HuH-7 (cell line): ENCODE measurements at places on chromosomes 13 and 19.

DNA sequence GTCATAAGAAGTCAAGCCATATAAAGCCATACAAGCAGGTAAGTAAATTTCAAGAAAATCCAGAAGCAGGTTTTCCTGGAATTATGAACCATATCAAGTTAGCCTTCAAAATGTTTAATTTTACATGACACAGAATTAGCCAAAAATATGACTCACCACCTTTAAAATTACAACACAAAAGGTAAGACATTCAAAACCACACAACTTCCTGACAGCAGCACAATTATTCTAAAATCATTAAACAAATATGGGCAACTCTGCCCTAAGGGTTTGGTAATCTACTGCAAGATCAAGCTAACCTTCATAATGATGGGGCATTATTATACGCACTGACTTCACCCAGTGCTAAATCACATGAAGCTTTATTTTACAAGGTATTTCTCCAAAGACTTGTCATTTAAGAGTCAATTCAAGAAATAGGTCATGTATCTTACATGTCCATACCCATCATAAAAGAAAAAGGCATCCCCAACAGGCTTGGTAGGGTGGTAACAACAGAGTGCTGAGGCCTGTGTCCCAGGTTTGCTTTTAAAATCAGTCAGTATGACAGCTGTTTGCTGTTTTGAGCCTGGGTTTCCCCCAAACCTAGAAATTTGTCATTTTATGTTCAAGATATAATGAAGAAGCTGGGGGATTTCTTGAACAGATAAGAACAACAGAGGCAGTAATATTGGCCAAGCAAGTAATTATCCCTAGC is 15.2 kb downstream of the RCBTB1 start:
- DNase-seq, result no peak

- peak; percentile 73 for DNase-seq
These were observed 40.9 kb downstream of the MCF2L start for GRCh38 chr13:113009743-113010509.

- DNase-seq, result no peak
These were observed 136.3 kb upstream of the CSNK1A1L start for GRCh38 chr13:37241786-37242185.

- no peak for DNase-seq
These were observed 45.4 kb downstream of the CCL25 start for GRCh38 chr19:8097681-8098567.

DNA sequence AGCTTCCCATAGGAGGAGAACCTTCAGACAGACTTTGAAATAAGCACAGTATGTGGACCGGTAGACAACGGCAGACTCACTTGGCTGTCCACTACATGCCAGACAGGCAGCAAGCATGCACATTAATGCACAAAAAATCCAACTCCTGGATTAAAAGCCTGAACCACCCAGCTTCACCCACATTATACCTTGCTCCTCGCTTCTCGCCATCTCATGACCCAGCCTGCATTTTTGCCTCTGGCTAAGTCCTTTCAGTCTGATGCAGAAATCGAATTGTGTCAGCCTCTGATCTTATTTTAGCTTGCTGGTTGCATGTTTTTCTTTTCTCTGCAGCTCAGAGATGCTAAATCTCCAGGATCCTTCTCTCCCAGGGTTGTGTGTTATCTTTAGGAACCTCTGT is 358.7 kb downstream of the RFC3 start:
- DNase-seq, result no peak

GRCh38 chr13:98313023-98313921 is 136.2 kb upstream of the RNF113B start:
- DNase-seq, result no peak

- no peak for DNase-seq
These were observed 6.9 kb downstream of the UBE2L5 start for GRCh38 chr13:30429235-30429634.

GRCh38 chr13:61927648-61928047 is 512.0 kb upstream of the PCDH20 start:
- DNase-seq, result no peak

- DNase-seq, result no peak
These were observed 195.8 kb downstream of the HS6ST3 start for GRCh38 chr13:96285729-96286128.

DNA sequence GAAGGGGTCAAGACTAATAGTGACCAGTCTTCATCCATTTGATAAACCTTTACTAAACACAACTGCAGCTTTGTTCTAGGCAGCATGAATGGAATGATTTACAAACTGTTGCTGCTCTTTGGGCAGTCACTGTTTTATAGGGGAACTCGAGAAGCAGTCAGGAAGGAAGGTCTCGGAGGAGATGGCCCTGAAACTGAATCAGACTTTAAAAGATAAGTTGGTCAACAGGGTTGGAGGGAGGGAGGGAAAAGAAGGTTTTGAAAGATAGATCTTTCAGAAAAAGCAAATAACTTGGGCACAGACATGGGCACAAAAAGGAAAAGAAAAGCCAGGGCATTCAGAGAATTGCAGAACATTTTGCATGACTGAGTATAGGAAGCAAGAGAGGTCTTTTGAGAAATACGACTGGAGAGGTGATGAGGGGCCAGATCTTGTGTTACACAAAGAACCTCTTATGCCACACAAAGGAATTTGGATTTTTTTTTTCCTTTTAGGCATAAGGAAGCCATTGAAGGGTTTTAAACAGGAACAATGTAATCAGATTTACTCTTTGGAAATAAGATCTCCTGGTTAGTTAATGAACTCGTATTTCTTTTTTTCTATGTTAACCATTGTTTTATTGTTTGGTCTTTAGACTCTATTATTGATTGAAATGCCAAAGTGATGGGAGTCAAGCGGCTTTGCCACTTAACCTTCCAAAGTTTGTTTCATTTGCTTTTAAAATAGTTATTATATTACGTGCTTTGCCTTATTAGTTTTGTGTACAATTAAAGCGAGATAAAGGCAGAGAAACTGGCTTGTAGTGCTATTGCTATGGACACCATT is 37.5 kb upstream of the SACS start:
- DNase-seq, result no peak

DNA sequence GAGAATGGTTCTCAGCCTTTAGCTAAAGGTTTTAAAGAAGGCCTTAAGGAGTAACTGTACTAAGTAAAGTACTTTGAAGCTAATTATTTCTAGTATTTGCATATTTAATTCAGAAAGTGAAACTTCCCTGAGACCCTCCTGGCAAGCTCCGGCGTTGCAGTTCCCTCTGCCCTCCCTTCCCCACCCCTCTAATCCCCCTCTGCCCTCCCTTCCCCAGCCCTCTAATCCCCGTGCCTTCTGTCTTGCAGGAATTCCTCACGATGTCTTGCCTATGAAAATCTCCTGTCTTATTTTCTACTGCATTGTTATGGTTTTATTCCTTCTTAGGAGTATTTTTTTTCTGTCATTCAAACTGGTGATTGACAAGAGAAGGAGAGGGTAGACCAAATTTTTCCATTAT is 236.9 kb downstream of the COL4A1 start:
- no peak for DNase-seq

- DNase-seq, result no peak
These were observed 11.9 kb upstream of the ITM2B start for GRCh38 chr13:48220981-48221685.

GRCh38 chr19:51539821-51540366 is 8.4 kb upstream of the SIGLEC6 start:
- DNase-seq, result no peak

- no peak for DNase-seq
These were observed 51.0 kb downstream of the ZNF557 start for GRCh38 chr19:7120499-7120898.

DNA sequence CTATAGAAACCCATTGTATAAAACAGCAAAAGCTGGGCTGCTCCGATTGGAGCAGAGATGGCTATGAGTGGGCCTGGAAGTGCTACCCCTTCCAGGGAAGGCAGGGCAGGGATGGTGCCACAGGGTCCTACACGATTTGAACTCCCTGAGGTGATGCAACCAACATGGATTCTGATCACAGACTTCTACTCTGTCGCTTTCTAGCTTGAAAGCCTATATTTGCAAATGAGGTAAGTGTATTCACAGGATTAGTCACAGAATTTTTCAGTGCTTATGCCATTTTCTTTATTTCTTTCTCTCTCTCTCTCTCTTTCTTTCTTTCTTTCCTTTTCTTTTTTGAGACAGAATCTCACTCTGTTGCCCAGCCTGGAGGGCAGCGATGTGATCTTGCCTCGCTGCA is 179.0 kb downstream of the SPRY2 start:
- DNase-seq, result no peak

- DNase-seq, result no peak
These were observed 103.1 kb upstream of the RNF113B start for GRCh38 chr13:98280176-98280510.

DNA sequence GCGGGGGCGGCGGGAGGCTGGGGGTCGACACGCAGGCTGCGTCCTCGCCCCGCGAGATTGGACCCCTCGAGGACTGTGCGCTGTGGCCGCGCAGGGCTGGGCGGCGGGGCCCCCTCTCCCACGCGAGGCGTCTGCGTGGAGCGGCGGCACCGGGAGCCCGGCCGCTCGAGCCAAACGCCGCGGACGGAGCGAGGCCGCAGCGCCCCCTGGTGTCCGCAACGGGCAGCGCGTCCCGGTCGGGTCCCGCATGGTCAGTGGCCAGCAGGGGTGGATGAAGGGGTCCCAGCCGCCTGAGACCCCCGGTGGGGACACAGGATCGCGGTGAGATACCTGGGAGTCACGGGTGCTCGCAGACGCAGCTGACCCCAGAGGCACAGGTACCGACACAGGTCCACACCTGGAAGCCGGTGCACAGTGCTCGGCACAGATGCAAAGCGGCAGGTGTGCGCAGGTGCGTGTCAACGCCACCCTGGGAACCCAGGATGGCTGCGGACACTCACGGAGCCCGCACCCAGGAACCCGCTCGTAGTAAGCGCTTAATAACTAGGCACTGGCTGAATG is 2.1 kb upstream of the CIRBP start:
- DNase-seq, result no peak

DNA sequence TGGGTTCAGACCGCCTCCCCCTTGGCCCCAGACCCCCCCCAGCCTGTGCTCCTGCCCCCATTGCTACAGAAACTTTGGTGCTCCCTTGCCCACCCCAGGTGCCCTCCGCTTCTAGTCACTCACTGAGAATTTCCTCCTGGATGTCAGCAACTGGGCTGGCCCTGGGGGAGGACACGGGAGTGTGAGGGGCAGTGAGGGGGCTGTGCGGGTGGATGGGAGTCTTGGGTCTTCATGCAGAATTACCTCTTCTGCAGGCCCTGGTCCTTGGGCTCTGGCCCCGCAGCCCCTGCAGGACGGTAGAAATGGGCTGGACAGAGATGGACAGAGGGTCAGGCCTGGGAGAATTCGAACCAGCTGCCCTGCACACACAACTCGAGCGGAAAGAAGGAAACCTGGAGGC is 4.8 kb downstream of the LILRB5 start:
- DNase-seq, result no peak

- DNase-seq, result no peak
These were observed 67.2 kb upstream of the ZNF527 start for GRCh38 chr19:37303591-37304171.

- DNase-seq, result no peak
These were observed 47.5 kb downstream of the MBNL2 start for GRCh38 chr13:97269603-97270002.

DNA sequence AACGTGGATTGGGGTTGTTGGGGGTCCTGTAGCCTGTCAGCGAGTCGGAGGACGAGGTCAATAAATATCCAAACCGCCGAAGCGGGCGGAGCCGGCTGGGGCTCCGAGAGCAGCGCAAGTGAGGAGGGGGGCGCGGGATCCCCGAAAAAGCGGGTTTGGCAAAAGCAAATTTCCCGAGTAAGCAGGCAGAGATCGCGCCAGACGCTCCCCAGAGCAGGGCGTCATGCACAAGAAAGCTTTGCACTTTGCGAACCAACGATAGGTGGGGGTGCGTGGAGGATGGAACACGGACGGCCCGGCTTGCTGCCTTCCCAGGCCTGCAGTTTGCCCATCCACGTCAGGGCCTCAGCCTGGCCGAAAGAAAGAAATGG is 754 bp upstream of the SIX5 start:
- DNase-seq, result no peak

- DNase-seq, result no peak
These were observed 6.6 kb downstream of the AZU1 start for GRCh38 chr19:834216-834615.

DNA sequence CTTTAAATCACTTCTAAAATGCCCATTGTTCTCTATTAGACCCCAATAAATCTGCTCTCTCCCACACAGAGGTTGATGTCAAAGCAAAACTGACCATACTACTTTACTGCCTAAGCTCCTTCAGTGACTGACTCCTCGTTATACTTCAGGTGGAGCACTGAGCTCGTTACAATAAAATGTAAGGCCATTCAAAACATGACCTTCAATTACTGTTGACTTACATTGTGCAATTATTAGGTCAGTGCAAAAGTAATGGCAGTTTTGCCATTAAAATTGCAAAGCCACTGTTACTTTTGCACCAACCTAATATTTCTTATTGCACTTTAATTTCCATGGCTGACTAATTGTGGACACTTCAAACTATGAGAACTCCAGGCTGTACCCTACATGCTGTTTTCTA is 314.9 kb downstream of the MZT1 start:
- no peak for DNase-seq

- no peak for DNase-seq
These were observed 204.3 kb downstream of the SUCLA2 start for GRCh38 chr13:47796816-47797215.

- no peak for DNase-seq
These were observed 26.9 kb downstream of the CYP4F22 start for GRCh38 chr19:15534957-15535864.

- no peak for DNase-seq
These were observed 32.1 kb downstream of the CERS1 start for GRCh38 chr19:18863843-18864362.

DNA sequence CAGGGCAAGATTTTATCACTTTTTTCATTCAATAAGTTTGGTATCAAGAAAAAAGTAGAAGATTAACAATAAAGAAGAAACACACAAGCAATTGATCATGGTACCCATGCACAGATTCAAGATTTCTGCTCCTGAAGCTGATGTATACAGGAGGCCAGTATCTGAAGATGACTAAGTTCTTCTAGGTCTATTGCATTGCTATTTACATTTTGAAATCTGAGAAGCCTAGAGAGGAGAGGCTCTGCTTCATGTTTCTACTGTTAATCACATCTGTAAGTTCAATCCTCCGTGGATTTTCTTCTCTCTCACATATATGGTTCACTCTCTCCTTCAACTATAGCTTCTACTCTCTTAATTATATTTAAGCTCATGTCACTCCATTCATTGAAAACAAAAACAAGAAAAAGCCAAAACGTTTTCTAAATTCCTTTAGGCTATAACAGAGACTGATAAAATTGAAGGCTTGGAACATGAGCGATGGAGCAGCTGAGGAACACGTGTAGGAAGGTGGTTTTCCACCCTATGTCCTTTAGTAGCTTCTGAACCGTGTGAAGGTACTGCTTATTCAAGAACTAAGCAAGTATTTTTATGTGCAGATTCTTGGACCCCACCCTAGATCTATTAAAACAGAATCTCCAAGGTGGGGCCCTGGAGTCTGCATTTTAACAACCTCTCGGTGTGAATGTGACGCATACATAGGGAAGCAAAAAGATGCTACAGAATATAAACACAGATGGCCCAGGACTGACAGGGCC is 198.2 kb downstream of the EFNB2 start:
- DNase-seq, result no peak

GRCh38 chr13:34357435-34358232 is 539.7 kb downstream of the RFC3 start:
- no peak for DNase-seq

- no peak for DNase-seq
These were observed 106.1 kb downstream of the RAB20 start for GRCh38 chr13:110455444-110455843.
